ENCODE measurements at places on chromosomes 13 and 19.

DNA sequence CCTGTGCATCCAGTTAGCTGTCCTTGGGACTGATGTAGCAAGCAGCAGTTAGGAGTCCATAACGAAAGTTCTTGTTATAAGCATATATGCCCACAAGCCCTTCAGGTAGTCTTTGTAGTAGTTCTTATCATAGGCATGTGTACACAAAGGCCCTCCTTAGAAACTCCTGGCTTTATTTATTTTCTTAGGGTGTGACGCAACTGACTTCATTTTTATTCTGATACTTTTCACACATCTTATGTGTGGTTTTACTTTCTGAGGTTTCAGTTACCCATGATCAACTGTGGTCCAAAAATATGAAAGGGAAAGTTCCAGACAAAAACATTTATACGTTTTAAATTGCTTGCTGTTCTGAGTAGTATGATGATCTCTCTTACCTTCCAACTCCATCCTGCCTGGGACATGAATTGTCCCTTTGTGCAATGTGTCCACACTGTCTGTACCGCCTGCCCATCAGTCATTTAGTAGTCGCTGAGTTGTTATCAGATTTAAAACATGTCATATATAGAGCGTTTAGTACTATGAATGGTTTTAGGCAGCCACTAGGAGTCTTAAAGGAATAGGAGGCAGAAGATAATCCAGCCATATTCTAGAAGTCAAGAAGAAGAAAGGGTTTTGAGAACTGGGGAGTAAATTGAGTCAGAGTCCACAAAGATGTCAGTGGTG, 19.4 kb downstream of the GPC5 start:
- no peak for DNase-seq

GRCh38 chr13:46664195-46664594, 111.2 kb downstream of the LRCH1 start:
- no peak for DNase-seq

- DNase-seq = no peak
Measured at GRCh38 chr13:37263871-37264270, 158.4 kb upstream of the CSNK1A1L start.

DNA sequence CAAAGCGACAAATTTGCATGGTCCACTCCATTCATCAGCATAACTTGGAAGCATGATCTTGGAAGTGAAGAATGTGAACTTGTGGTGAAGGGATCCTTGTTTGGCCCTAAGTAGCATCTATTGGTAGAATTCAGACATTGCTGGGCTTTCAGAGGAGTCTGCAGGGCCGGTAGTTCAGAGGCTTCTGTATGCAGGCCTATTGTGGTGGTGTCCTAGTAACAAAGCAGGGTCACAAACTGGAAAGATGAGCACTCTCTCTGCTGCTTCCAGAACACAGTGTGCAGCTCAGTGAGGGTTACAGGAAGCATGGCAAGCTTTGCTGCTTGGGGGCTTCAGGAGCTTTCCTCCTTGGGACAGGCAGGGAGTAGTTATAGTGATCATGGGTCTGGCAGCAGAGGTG, 206.0 kb downstream of the TDRD3 start:
- DNase-seq = no peak

GRCh38 chr13:34419025-34419424, 523.0 kb upstream of the NBEA start:
- no peak for DNase-seq

All from AML-193 (cell line).